Adipose tissue (tissue), 3 donors: ENCODE measurements at places on chromosomes 12 and 14. TPM values are rescaled to one million over a fixed set of nuclear protein-coding genes. Genes with fewer than 3 reads are reported as not detected.

GDF11 gene
- 10.2 TPM for polyA plus RNA-seq

POTEM gene
- not detected for polyA plus RNA-seq

LRRC9 gene
- polyA plus RNA-seq: not detected

ITGB7 gene
- polyA plus RNA-seq: 3.0 TPM

MAGOHB gene
- 12.3 TPM for polyA plus RNA-seq

LRFN5 gene
- 3.1 TPM for polyA plus RNA-seq

SERPINA1 gene
- 37.5 TPM for polyA plus RNA-seq

PLXNC1 gene
- polyA plus RNA-seq: 4.6 TPM

FKBP11 gene
- polyA plus RNA-seq: 45.0 TPM

FLVCR2 gene
- 5.1 TPM for polyA plus RNA-seq

LAG3 gene
- 1.0 TPM for polyA plus RNA-seq

TMEM229B gene
- 1.5 TPM for polyA plus RNA-seq

PELI2 gene
- polyA plus RNA-seq: 4.9 TPM

C1QL4 gene
- not detected for polyA plus RNA-seq

COX8C gene
- not detected for polyA plus RNA-seq

PRH2 gene
- not detected for polyA plus RNA-seq

CLEC1B gene
- 0.15 TPM for polyA plus RNA-seq

TSPAN19 gene
- polyA plus RNA-seq: not detected

LYSET gene
- polyA plus RNA-seq: 12.2 TPM

MYF5 gene
- not detected for polyA plus RNA-seq

IFNG gene
- polyA plus RNA-seq: not detected

KRT79 gene
- 0.26 TPM for polyA plus RNA-seq

KLRD1 gene
- polyA plus RNA-seq: 0.16 TPM

MYF6 gene
- 1.0 TPM for polyA plus RNA-seq

OR6C2 gene
- not detected for polyA plus RNA-seq

TSPAN31 gene
- polyA plus RNA-seq: 38.8 TPM
